NCI-H1436 treated with DMSO at 0.1 percent for 48 hours (cell line): ENCODE measurements at places on chromosomes 16 and 17.

- DNase-seq = no peak
Measured at GRCh38 chr16:4976079-4976478, 17.9 kb downstream of the SEC14L5 start.

GRCh38 chr17:31594416-31594815 is 202.9 kb downstream of the RAB11FIP4 start:
- no peak for DNase-seq

GRCh38 chr16:10103118-10103517 is 79.1 kb downstream of the GRIN2A start:
- no peak for DNase-seq

DNA sequence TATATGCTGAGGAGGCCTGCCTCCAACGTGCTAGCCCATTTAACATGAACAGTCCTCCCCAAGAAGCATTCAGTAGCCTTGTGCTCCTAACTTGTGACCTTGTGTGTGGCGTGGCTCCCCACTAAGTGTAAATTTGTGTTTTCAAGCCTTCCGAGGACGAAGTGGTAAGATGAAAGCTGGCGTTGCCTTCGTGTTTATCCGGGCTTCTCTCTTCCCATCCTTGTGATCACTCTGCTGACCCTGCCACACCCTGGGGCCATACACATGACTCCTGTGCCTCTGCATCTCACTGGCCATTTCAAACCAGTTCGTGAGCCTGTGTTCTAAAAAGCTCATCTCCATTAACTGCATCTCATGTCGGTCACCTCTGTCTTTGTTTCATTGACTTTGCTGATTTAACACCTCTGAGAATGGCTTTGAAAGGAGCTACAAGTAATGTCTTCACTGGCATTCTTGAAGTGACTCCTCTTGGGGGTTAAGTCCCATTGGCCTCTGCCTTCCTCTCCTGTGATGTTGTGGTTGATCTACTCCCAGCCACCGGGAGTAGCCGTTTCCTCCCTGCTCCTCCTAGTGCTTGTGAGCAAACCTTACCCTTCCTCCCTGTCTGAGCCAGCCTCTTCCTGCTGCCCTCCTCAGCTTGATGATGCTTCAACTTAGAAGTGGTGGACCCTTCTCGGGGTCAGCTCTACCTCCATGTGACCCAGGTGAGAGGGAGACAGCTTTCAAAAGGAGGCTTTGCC is 27.4 kb upstream of the NAGLU start:
- no peak for DNase-seq

- DNase-seq = no peak
Measured at GRCh38 chr16:60107871-60108270, 1373.8 kb upstream of the GOT2 start.

DNA sequence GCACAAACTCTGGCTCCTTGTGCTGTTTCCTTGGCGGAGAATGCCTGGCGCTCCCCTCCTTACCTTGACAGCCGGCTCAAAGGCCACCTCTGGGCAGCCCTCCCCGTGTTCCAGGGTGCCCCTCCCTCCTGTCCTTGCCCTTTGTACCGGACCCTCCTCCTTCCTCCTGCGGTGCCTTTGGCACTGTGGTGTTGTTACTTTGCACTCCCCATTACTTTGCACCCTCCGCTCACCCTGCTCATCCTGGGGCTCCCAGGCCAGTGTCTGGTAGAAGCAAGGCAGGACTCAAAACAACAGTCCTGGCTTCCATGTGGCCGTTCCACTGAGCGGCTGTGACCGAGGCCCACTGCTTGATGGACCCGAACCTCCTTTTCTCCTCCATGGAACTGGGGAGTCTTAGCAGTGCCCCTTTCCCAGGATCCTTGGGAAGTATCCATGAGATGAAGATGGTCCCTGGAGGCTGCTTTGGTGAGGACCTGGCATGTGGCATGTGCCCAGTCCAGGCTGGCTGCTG is 147.8 kb downstream of the CMIP start:
- DNase-seq = no peak

DNA sequence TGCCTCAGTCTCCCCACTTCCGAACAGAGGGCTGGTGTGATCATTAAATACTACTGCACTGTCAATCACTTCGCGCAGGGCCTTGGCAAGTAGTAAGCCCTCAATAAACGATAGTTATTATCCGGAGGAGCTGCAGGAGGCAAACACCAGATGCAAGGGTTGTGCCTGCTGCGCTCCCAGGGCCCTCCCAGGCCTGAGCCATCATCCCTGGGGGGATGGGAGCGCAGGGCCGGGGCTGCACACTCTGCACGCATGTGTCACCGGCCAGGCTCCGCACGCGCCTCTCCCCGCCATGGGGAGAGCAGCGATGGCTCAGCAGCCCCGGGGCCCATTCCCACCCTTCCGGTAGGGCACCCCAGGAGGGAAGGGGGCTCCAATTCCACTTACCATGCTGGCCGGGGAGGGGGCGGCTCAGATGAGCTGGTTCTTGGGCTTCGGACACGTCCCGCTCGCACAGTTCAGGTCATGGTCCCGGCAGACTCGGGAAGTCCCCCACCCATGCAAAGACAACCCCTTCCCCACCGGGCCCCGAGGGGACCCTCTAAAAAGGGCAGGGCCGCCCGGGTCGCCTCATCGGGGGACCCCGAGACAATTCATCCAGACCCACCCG is 681 bp downstream of the XPO6 start:
- no peak for DNase-seq

- DNase-seq = no peak
Measured at GRCh38 chr16:68665501-68665900, 20.4 kb downstream of the CDH3 start.
